Stimulated activated memory B cell treated with anti-CD40 and anti-IgM and Interleukin-4, amounts not matched to agents 10 μg/mL and 1 μg/mL and 100 μg/mL, for 72 hours (primary cell): ENCODE measurements at places on chromosomes 13 and 19.

DNA sequence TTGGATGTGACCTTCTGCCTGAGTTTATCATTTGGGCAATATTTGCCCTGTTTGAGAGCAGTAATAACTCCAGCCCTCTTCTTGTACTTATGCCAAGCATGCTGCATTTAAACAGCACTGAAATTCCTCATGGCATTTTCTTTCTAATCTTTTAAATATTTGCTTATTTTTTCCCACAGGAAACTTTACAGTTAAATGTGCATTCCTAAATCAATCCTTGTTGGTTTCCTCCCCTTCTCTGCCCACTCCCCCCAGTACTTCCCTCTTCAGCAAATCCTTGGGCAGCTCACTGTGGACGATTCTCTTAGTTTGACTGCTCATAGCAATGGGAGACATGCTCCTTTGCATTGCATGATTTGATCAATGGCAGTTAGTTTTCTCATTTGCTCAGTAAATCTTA, 68.7 kb downstream of the RAP2A start:
- ATAC-seq, result no peak

DNA sequence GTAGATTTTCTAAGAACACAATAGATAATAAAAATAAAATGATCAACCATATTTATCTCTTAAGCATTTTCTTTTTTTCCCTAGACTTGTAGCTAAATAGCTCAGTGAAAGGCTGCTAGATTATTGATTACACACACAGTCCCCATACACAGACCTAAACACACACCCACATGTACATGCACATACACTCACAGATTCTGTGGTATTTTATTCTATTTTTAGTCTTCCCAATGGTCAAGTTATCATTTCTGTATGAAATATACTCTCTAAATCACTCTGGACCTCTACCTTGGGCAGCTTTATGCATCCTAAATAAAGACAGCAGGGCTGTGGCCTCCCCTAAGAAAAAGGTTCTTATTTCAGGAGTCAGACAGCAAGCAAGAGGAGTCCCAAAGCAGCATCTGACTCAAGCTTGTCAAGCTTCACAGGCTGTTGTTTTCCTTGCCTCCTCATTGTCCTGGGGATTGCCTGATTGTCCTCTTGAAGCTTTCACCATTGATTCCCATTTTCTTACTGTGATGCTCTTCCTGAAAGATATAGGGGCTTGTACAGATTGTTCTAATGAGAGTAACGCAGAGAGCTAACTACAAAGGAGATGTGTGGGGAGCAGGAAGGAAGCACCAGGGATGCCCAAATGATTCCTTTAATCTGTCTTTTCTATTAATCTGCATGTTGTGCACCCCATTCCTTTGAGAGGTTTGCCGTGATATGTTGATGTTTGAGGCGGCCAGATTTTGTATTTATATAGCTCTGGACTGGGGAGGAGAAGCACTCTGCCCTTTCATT, 986.5 kb downstream of the PCDH17 start:
- no peak for ATAC-seq

- ATAC-seq, result peak; percentile 86
Observed at GRCh38 chr13:35349673-35350278, 126.7 kb downstream of the MAB21L1 start.

DNA sequence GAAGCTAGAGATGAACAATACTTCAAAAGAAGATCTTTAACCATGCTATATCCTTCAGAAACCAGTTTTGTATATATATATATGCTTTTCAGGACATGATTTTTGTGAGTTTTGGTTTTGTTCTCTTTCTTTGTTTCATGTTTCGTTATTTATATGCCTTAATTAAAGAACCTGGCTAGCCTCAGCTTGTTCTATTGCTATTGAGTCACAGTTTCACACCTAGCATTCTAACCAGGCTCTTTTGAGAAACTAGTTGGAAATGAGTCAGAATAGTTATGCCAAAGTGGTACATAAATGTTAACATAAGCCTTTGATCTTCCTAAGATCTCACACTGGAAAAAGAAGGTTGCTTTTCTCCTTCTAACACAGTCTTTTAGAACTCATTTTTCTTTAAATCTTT, 1925.2 kb downstream of the OLFM4 start:
- no peak for ATAC-seq

- ATAC-seq, result no peak
Observed at GRCh38 chr13:21443171-21443570, 15.9 kb downstream of the ZDHHC20 start.

- ATAC-seq, result no peak
Observed at GRCh38 chr13:35826626-35827254, 304.4 kb downstream of the DCLK1 start.

DNA sequence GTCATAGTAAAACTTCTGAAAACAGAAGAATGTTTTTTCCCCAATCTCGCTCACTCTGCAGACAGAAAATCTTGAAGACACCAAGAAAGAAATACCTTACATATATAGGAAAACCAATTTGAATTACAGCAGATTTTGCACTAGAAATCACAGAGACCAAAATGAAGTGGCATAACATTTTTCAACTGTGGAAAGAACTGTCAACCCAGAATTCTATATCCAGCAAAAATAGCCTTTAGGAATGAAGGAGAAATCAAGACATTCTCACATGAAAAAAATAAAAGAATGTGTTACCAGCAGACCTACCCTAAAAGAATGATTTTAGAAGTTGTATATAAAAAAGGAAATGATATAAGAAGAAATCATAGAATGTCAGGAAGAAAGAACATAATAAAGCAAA, 28.7 kb downstream of the CCDC122 start:
- ATAC-seq, result no peak

DNA sequence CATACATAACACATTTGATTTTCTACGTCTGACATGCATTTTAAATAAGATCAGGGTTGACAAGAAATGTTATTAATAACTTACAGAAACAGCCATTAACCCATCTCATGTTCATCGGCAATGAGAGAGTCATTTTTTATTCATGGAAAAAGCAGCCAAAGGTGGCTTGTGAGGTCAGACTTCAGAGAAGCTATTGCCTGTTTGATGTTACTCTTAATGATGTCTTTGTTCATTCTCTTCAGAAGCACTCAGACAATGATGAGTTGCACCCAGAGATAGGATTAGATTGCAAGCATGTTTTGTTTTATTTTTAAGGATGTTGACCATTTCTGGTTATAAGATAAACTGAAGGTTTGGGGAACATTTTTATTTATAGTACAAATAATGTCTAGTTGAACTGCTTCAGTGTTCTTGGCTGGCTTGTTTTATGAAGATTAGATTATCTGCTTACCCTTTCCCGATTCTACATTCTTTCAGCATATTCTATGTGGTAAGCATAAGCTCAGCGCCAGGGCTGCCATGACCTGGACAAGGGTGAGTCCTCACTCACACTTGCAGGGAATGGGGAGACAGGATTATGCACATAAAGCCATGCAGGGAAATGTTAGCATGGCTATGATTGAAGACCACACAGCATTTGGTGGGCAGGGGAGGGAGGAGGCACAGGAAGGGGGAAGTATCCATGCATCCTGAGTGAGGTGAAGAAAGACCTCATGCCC, 288.1 kb downstream of the MTUS2 start:
- no peak for ATAC-seq

DNA sequence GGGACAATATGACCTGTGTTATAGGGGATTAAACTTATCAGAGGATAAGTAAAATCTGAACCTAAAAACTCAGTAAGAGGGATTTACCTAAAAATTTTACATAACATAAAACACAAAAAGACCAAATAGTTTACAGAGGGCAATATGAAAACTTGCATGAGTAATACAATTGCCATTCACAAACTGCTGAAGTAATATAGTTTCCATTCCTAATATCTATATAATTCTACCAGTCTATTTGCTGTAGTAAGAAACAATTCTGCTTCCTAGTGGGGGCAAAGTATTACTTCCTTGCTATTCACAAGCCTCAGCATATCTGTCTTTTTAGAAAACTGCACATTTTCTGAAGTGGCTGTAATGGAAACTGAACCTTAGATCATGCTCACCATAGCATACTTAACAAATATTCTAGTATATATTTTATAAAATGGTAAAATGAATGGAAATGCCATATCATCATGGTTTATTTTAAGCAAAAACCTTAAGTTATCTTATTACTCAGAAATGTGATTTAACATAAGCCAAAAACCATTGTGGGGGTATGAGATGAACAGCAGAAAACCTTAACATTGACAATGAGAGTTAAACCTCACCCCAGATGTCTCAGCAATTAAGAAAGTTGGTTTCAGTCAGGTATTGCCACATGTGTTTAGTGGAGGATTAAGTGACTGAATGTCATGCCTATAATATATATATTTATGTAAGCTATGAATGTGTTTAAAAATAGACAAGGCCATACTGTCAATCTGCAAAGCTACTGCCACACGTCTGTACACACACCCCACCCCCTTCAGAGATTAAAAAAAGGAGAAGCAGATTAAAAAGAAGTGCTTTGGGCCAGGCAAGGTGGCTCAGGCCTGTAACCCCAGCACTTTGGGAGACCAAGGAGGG, 136.8 kb downstream of the MIPEP start:
- no peak for ATAC-seq

DNA sequence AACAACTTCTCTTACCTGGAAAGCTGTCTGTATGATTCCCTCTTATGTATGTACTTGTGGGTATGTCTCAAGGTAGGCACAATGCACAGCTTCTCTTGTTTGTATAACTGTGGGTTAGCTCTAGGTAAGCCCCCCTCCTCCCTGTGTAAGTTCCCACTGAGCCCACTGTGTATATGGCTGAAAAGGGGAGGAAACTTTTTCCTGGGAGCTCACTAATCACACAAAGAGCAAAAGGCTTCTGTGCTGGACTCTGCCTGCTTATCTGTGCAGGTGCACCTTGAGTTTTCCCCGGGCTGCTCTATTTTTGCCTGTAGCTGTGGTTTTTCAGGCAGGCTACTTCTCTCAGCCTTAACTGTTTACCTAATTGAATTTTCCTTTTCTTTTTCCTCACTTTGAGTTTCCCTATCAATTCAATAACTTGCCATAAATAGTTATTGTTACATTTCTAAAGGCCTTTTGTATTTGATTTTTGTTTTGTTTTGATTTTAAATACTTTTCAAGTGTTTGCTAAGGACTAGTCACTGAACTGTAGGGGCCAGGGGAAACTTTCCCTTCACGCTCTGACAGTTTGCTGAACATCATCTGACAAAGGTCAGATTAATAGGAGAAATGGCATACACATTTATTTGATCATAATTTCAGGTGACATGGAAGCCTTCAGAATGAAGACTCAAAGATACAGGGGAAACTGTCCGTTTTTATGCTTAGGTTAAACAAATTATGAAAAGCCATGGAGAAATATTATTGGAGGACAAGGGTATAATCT, 423.5 kb upstream of the ATXN8OS start:
- ATAC-seq, result no peak

DNA sequence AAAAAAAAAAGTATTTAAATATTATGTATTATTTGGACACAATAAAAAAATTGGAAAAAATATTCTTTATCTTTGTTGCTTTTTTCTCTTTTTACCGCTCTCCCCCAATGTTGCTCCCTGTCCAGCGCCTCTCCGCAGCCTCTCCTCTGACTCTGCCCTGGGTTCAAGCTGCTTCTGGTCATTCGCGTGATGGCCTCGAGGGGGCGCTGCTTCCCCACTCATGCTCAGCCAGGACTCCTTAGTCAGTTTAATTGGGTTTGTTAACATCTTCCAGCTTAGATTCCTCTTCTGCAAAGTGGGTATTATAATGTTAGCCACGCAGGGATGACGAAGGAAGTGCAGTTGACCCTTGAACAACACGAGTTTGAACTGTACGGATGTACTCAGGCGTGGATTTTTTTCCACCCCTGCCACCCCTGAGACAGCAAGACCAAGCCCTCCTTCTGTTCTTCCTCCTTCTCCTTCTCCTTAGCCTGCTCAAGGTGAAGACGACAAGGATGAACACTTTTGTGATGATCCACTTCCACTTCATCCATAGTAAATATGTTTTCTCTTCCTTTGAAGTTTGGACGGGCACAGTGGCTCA, 4.9 kb upstream of the NWD1 start:
- ATAC-seq, result peak; percentile 14

- ATAC-seq, result peak; percentile 62
Observed at GRCh38 chr13:42279080-42279479, 7.1 kb downstream of the AKAP11 start.

DNA sequence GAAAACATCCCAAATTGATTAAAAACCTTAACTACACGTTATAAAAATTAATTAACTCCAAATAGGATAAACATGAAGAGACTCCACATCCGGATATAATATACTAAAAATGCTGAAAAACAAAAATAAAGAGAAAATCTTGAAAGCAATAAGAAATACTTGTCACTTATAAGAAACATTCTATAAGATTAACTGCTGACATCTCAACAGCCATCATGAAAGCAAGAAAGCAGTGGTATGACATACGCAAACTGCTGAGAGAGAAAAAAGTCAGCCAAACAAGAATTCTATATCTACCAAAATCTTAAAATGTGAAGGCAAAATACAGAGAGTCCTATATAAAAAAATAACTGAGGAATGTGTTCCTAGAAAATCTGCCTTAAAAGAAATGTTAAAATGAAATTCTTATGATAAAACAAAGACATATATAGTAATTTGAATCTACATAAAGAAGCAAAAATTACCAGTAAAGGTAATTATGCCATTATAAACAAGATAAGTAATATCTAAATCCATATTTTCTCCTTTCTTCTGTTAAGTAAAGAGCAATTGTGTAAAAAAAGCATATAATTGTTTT, 1851.1 kb downstream of the PCDH9 start:
- ATAC-seq, result no peak

DNA sequence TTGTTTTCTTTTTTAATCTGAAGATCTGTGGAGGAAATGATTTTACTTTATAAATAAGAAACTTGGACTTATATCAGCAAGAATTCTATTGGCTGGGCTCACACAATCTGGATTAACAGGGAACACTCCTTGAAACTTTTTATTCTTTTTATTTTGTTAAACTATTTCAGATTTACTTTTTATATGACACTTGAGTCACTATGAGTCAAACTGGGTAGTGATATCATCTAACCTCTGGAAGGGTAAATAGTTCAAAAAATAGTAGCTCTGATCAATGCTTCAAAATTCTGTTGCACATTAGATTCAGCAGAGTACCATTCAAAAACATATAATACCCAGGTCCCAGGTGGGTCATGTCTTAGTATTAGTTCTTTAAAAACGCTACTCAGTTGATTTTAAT, 55.1 kb upstream of the NBEA start:
- no peak for ATAC-seq

GRCh38 chr13:35388441-35389355, 87.8 kb downstream of the MAB21L1 start:
- ATAC-seq, result no peak

DNA sequence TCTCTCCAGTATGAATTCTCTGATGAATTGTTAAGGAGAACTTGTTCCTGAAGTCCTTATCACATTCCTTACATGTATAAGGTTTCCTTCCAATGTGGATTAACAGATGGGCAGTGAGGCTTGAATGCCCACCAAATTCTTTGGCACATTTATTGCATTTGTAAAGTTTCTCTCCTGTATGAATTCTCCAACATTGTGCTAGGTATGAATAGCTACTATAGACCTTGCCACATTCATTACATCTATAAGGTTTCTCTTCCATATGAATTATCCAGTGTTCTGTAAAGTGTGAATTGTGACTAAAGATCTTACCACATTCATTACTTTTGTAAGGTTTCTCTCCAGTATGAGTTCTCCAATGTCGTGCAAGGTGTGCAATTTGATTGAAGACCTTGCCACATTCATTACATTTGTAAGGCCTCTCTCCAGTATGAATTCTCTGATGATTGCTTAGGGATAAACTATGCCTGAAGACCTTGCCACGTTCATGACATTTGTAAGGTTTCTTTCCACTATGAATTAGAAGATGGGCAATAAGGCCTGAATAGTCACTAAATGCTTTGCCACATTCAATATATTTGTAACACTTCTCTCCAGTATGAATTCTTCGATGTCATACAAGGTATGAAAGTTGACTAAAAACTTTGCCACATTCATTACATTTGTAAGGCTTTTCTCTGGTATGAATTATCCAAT, 20.4 kb downstream of the ZNF578 start:
- no peak for ATAC-seq
